Stimulated activated naive CD8-positive, alpha-beta T cell treated with anti-CD3 and anti-CD28 coated beads, Interleukin-15, amount 100 ng/mL, for 72 hours (primary cell): ENCODE measurements at places on chromosomes 13 and 19.
A peak's percentile ranks its signal among the peaks of the same experiment; 100 is the strongest.

DNA sequence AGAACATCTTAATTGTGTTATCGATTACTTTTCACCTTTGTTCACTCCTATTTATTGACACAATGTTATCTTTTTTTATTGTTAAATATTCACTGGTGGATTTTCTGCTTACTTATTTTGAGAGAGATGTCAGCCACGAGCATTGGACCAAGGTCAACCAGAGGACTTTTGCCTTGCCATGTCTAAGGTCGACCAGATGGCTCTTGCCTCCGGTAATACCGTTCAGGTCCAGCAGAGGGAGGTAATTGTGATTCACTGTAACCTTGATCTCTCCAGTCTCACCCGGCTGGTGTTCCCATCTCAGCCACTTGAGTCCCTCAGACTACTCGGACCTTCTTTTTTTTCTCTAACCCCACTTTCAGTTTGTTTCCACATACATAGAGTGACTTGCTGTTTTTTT lies 1438.1 kb downstream of the UQCRFS1 start:
- no peak for DNase-seq

DNA sequence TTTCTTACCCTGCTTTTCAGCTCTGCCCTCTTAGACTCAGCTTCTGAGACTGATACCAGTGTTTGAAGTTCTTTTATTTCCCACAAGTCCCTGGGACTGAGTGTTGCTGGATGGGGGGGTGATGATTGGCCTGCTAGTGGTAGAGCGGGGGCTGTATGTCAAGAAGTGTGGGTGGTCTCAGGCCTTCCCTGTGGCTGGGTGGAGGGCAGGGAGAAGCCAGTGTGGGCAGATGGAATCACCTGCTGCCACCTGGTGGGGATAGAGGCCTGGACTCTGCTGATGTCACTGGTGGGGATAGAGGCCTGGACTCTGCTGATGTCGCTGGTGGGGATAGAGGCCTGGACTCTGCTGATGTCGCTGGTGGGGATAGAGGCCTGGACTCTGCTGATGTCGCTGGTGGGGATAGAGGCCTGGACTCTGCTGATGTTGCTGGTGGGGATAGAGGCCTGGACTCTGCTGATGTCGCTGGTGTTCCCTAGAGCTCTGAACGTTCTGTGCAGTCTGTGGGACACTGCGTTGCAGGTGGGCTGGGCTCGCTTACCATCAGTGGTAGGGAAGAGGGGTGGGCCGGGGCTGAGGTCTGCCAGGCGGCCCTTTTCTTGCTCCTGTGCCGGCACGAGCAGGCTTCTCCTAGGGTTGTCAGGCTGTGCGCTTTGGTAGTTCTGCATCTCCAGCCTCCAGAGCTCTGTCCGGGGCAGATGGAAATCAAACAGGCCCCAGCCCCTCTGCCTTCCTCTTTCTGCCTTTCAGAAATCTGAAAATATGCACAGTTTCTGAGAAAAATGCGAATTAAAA lies 101.3 kb downstream of the ARHGEF7 start:
- peak; percentile 54 for DNase-seq

DNA sequence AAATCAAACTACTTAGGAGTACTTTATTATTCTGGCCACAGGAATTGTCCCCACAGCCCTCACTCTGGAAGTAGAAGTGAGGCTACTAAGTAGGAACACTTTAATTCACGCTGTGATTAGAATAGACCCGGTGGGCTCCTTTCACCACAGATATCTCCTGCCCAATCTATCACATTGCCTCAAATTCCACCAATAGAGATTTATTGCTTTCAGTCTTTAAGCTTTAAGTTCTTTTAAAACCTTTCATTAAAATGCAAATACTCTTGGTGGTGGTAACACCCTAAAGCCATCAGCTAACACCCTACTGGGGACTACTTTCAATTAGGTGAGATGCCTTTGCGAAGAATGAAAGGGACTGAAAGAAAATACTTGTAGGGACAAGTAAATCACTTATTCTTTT lies 181.9 kb downstream of the DACH1 start:
- DNase-seq, result no peak

DNA sequence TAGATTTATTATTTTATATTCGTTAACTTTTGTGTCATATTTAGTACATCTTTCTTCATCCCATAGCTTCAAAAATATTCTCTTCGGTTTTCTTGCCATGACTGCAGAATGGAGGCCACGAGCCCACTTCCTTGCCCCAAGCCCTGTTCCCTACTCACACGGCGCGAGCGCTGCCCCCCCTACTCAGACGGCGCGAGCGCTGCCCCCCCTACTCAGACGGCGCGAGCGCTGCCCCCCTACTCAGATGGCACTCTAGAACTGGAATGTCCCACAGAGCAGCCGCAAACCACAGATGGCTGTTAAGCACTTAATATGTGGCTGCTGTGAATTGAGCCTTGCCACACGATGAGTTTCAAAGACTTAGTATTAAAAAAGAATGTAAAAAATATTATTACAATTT lies 102.2 kb upstream of the PEG3 start:
- no peak for DNase-seq

GRCh38 chr13:93680329-93680728 lies 453.7 kb downstream of the GPC6 start:
- DNase-seq, result no peak

DNA sequence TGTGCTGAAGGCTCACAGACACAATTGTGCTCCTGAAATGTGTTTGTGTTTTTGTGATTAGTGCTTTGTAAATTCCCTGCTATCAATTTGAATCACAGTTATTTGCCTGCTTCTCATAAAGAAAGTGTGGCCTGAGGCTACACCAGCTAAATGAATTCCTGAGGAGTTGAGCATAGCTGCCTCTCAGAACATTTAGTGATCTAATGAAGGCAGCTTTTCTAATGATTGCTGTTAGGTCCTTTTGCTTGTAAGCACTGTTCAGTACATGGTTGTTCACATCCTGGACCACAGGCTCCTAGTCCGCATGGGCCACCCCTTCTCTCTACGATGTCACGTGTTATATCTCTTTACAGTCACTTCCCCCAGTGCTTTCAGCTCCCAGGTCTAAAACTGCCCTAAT lies 238.2 kb downstream of the B3GLCT start:
- no peak for DNase-seq

GRCh38 chr19:35751839-35752745 lies 3.7 kb downstream of the LIN37 start:
- no peak for DNase-seq
